Mesothelial cell of epicardium (in vitro differentiated cells): ENCODE measurements at places on chromosomes 3 and 15. TPM values are rescaled to one million over a fixed set of nuclear protein-coding genes. Genes with fewer than 3 reads are reported as not detected.

- DNase-seq: no peak
These were observed 10.5 kb downstream of the GHSR start for GRCh38 chr3:172437713-172438112.

DNA sequence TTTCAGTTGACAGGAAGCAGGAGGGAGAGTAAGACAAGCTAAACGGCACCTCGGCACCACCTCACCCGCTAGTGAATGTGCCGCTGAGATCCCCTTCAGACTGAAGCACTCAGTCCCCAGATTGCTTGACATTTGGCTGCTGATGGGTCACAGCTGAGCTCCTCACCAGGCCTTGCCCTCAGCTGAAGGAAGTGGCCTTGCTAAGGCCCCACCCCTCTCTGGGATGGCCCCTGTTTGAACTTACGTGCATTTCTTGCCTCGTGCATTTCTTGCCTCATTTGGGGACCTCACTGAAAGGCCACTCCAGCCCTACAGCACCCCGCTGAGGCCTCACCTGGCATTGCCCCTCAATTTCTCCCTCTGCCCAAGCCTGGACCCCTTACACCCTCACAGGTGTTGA, 39.8 kb downstream of the EOGT start:
- no peak for DNase-seq

GRCh38 chr15:52010633-52011595, 8.1 kb upstream of the MAPK6 start:
- DNase-seq: no peak

- no peak for DNase-seq
These were observed 66.2 kb downstream of the C3orf80 start for GRCh38 chr3:160291290-160291908.

- no peak for DNase-seq
These were observed 196.4 kb upstream of the SLC24A5 start for GRCh38 chr15:47924381-47924780.

- DNase-seq: no peak
These were observed 1.9 kb upstream of the CFAP92 start for GRCh38 chr3:128995737-128996136.

DNA sequence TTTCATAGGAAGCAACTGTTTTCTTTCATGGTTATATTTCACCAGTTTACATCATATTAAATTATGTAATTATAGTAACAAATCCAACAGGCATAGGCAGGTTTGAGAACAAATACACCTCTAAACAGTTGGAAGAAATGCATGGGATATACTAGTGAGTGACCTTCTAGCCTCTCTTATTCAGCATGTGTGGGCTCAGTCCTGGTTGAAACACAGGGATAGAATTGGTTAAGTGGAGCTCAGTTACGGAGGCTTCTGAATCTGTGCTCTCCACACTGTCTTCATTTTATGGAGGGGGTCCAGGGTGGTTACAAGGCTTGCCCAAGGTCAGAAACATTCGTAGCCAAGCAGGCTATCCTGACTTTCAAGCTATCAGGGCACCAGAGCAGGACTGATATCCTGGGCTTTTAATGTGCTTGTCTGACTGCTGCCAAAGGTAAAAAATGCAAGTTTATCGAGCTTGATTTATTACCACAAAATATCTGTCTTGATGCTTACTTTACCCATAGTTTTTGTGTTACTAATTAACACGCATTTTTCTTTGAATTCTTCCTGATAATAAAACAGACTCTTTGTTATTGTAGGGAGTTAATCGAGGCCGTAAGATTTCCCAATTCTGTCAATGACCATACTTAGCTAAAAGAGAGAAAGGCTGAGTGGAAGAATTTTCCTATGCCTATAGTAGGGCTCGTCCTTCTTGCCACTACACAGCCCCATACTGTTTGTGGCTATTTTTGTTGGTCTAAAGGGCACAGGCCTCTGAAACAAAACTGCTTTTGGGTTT, 89.6 kb downstream of the FILIP1L start:
- no peak for DNase-seq

DNA sequence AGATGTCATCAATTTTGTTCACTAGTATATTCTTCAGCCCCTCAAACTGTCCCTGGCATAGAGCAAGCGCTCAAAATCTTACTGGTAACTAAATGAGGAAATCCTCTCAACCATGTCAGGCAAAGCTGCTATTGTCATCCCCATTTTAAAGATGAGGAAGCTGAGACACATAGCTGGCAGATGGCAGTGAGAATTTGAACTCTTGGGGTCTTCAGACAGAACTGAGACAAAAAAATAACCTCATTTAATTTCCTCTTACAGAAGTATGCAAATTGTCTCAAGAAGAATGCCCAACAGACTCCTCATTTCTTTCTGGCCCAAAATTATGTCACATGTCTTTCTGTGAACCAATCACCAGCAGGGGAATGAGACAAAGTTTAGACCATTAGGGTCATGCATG, 40.2 kb upstream of the LYZL4 start:
- DNase-seq: no peak

- no peak for DNase-seq
These were observed 29.8 kb downstream of the STT3B start for GRCh38 chr3:31562525-31562924.

GRCh38 chr3:67093305-67093704, 95.2 kb downstream of the KBTBD8 start:
- DNase-seq: no peak

DNA sequence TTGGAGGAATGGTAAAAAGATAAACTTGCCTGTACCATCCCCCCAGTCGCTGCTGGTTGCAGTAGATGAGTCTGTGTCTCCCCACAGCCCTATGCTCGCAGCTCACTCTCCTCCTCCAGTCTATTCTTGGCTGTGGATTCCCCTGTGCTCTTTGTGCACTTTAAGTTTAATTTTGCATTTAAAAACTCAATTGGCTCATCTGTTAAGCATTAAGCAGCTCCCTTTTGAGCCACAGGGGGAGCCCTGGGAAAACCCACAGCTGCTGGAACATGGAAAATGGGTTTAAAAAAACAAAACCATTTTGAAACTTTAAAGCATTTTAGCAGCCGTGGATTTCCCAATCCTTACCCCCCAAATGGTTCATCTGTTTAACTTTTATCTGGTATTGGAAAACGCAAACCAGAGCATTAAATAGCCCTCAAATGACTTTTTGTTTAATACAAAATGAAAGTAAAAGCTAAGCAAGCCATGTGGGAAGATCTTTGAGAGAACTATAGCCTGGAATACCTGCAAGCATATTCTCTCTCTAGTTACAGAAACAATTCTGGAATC, 536.9 kb downstream of the ZIC1 start:
- DNase-seq: no peak

DNA sequence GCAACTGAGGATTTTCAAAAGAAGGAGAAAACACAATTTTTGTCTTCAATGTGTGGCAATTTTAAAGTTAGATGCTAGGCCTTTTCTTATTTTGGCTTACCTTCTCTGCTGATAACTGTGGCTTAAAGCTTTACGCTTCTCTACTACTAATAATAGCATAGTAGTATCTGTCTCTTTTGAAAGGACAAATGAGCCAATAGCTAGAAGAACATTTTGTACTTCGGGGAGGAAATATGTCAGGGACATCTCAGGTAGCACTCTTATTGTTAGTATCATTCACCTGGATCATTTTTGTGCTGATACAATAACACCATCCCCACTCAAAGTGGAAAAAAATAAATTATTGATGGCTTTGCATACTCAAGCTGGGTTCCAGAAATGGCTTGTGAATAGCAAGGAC, 586.1 kb upstream of the TBL1XR1 start:
- no peak for DNase-seq

DNA sequence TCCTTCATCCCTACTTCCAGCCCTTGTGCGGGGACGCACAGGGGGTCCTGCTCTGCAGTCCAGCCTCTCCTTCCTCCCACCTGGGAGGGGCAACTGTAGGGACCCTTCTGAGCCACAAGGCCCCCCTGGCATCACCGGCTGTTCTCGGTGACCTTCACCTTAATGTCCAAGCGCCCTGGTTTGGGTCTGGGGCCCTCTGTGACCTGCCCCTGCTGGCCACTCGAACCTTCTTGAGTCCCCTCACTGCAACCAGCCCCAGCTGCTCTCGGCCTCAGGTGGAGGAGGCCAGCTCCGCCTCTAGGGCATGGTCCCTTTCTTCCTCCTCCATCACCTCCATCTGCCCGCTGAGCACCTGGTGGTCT, 57.9 kb downstream of the RGMA start:
- DNase-seq: no peak

GRCh38 chr15:33960549-33960935, 7.8 kb upstream of the CHRM5 start:
- no peak for DNase-seq

DNA sequence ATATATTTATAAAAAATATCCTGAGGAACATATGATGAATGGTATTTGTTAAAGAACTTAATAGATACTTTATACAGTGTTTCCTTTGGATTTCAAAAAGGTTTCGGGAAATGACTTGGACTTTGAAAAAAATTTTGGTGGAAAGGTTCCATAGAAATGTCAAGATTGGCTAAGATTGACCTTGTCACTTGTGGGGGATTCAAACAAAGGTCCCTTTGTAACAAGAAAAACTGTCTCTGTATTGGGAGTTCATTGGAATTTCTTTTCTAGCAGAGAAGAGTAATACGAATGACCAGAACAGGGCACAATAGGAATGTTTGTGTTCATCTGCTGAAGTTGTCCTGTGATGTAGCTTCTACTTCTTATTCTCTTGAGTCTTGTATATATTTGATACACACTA, 43.2 kb downstream of the ARHGEF26 start:
- DNase-seq: no peak

- DNase-seq: no peak
These were observed 1.9 kb upstream of the TMEM158 start for GRCh38 chr3:45227946-45228345.

GRCh38 chr3:163939926-163940325, 1138.4 kb downstream of the SI start:
- no peak for DNase-seq

DNA sequence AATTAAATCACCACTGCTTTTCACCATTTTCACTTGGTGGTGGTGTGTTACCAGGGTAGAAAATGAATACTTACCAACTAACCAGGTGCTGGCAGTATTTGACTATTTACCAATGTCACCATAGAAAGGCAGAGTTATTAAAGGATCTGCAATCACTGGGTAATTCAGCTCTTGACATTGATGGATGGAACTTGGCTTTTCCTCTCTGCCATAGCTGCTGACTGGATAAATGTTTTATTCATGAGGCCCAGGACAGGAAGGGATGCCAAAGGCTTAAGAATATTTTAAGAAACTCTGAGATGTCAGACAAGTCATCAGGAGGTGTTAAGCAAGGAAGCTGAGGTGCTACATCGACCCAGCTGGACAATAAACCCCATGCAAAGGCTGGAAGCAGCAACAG, 495.5 kb upstream of the CFAP20DC start:
- DNase-seq: no peak

GRCh38 chr3:167918686-167919085, 177.0 kb downstream of the GOLIM4 start:
- no peak for DNase-seq

- DNase-seq: no peak
These were observed 293.4 kb upstream of the MME start for GRCh38 chr3:154786724-154787123.

GRCh38 chr15:28931828-28932227, 46.1 kb downstream of the APBA2 start:
- DNase-seq: no peak

GRCh38 chr3:177131927-177132636, 65.2 kb downstream of the TBL1XR1 start:
- no peak for DNase-seq

- DNase-seq: no peak
These were observed 833 bp downstream of the MAN2A2 start for GRCh38 chr15:90903733-90904536.

- DNase-seq: no peak
These were observed 161.7 kb upstream of the HES1 start for GRCh38 chr3:193974191-193974652.

GRCh38 chr15:49927189-49927861, 191.7 kb downstream of the ATP8B4 start:
- DNase-seq: no peak

DNA sequence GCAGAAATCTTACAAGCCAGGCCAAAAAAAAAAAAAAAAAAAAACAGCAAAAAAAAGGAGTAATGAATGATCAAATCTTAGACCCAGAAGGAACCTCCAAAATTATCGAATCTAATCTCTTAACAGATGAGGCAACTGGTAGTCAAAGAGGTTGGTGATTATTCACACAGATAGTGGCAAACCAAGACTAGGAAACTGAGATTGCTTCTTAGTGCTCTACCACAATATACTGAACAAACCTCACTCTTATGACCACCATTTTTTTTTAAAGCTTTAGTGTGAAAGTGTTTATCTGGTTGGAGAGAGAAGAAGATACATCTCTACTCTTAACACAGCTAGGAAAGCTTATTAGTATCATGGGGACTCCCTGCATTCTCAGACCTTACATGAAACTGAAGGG, 17.3 kb downstream of the ATOSA start:
- DNase-seq: no peak

- DNase-seq: no peak
These were observed 657.3 kb downstream of the VGLL3 start for GRCh38 chr3:86333636-86334035.

The PLSCR2 gene
- 0.31 TPM in 1 of 3 replicates, not detected in the others for total RNA-seq

The PXYLP1 gene
- 40.5 to 45.6 TPM (median 40.9 TPM) in 3 replicates for total RNA-seq

The CATSPER2 gene
- 6.6 to 11.2 TPM (median 7.8 TPM) in 3 replicates for total RNA-seq

The AKAP13 gene
- 105 to 110 TPM (median 109 TPM) in 3 replicates for total RNA-seq

The GXYLT2 gene
- total RNA-seq: 30.5 to 33.7 TPM (median 32.8 TPM) in 3 replicates

The C3orf85 gene
- not detected in 3 replicates for total RNA-seq

The GCHFR gene
- 12.6 to 15.8 TPM (median 14.4 TPM) in 3 replicates for total RNA-seq

The NDN gene
- 84.8 to 89.0 TPM (median 85.8 TPM) in 3 replicates for total RNA-seq

The EBLN2 gene
- 10.5 to 11.3 TPM (median 10.7 TPM) in 3 replicates for total RNA-seq

The AMT gene
- total RNA-seq: 30.3 to 33.4 TPM (median 33.0 TPM) in 3 replicates

The NPTN gene
- total RNA-seq: 102 to 116 TPM (median 109 TPM) in 3 replicates

The SLC24A5 gene
- total RNA-seq: 0.16 TPM in 1 of 3 replicates, not detected in the others

The IGF2BP2 gene
- 191 to 201 TPM (median 191 TPM) in 3 replicates for total RNA-seq

The BMF gene
- total RNA-seq: 90.3 to 98.9 TPM (median 97.0 TPM) in 3 replicates

The TMEM41A gene
- 25.8 to 28.4 TPM (median 27.3 TPM) in 3 replicates for total RNA-seq
